Activated gamma-delta T cell treated with Interleukin-2 at 50 U/mL for 16 hours (primary cell): ENCODE measurements at places on chromosomes 2 and 18.

DNA sequence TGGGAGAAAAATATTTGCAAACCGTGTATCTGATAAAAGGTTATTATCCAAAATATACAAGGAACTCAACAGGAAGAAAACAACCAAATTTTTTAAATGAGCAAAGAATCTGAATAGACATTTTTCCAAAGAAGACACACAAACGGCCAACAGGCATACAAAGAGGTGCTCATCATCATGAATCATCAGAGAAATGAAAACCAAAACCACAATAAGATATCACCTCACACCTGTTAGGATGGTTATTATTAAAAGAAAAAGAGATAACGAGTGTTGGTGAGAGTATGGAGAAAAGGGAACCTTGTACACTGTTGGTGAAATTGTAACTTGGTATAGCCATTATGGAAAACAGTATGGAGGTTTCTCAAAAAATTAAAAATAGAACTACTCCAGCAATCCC is 463.3 kb downstream of the IRS1 start:
- no peak for DNase-seq

GRCh38 chr18:48342125-48342524 is 67.1 kb downstream of the ZBTB7C start:
- no peak for DNase-seq

DNA sequence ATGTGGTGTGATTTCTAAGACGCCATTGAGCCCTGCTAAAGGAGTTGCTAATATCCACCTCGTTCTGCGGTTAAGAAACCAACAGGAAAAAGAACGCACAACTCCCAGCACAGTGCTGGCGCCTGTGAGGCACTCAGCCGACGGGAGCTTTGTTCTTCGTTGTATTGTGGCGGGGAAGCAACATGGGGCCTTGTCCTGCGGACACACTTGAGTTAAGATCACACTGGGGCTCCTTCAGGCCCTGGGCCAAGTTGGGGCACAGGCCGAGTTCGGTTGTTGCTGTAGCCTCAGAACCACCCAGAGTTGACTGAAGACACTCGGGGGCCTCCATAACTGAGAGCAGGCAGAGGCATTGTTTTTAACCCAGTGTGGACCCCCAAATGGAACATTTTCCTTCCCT is 30.6 kb upstream of the CD8A start:
- DNase-seq: no peak

DNA sequence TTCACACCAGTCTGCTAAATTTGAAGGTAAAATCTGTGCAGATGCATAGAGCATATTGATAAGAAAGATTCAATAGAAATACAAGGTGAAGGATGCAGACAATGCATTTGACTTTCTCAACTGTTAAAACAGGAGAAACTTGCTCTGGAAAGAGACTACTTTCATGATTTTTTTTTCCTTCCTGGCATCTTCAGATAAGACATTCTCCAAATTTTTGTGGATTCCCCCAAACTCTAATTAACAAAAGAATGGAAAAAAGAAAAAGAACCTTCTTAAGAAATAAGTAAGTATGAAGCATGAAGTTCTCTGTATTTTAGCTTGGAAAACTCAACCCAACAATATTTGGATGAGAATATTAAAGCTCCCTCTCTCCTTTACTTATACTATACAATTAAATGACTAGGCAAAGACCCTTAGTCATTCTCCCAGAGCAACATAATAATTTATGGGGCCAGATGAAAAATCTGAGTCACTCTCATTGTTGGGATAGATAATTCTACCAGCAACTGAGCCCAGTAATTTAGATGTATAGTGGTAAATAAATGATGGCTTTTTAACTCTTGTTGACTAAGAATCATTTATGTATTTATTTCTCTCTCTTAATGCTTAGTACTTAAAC is 298.7 kb upstream of the COL3A1 start:
- DNase-seq: no peak

- no peak for DNase-seq
These were observed 113.7 kb downstream of the ZEB2 start for GRCh38 chr2:144405982-144406788.

DNA sequence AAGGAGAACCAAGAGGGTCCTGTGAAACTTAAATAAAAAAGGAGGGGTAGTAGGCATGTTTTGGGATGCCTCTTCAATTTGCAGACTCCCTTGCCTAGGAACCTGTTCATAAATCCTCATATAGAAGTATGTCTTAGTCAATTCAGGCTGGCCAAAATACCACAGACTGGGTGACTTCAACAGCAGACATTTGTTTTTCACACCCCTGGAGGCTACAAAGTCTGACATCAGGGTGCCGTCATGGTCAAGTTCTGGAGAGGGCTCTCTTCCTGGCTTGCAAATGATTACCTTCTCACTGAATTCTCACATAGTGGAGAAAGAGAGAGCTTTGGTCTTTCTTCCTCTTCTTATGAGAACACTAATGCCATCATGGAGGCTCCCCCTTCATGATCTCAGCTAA is 4.1 kb upstream of the TCF4 start:
- DNase-seq: no peak

DNA sequence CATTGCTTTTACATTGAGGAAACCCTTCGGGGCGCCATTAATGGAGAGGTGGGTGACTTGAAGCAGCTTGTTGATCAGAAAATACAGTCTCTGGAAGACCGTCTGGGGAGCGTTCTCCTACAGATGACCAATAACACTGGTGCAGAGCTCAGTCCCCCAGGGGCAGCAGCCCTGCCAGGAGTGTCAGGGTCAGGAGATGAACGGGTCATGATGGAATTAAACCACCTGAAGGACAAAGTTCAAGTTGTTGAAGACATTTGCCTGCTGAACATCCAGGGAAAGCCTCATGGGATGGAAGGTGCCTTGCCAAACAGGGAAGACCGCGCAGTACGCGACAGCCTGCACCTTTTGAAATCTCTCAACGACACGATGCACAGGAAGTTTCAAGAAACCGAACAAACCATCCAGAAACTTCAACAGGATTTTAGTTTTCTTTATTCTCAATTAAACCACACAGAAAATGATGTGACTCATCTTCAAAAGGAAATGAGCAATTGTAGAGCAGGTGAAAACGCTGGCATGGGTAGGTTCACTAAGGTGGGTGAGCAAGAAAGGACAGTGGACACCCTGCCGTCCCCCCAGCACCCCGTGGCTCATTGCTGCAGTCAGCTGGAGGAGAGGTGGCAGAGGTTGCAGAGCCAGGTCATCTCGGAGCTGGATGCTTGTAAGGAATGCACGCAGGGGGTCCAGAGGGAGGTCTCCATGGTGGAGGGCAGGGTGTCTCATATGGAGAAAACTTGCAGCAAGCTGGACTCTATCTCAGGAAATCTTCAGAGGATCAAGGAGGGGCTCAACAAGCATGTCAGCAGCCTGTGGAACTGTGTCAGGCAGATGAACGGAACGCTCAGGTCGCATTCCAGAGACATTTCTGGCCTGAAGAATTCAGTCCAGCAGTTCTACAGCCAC is 45.0 kb downstream of the EMILIN2 start:
- no peak for DNase-seq

DNA sequence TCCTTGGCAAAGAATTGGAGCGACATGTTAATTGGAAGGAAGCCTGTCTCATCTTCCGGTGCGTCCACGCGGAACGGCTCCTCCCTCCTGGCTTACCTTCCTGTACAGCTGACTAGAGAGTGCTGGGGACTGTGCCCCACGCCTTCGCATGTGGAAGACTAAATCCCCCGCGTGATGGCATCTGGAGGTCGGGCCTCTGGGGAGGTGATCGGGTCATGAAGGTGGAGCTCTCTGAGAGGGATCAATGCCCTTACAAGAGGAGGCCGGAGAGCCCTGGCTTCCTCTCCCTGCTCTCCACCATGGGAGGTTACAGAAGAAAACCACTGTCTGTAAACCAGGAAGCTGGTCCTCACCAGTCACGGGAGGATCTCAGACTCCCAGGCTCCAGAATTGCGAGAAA is 104.1 kb upstream of the OTOS start:
- no peak for DNase-seq

DNA sequence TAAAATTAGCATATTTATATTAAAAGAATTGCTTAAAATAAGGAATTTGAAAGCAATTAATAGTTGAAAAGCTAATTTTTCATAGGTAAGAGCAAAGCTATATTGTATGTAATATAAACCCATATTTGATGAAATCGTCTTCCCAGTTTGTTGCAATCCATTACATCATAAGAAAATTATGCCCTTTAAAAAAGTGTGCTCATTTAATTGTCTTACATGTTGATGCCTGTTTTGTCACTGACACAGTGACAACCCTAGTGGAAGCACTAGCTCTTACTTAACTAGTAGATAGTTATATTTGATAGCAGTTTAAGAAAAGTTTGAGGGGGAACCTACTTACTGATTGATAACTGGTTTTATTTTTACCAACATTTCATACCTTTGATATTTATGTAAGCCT is 30.0 kb upstream of the IL18RAP start:
- DNase-seq: no peak

- DNase-seq: no peak
These were observed 52.7 kb upstream of the LAMA1 start for GRCh38 chr18:7170292-7170691.

- DNase-seq: no peak
These were observed 1144.7 kb upstream of the DDX18 start for GRCh38 chr2:116669782-116670181.

- DNase-seq: no peak
These were observed 361.2 kb downstream of the FSIP2 start for GRCh38 chr2:186099826-186100225.

DNA sequence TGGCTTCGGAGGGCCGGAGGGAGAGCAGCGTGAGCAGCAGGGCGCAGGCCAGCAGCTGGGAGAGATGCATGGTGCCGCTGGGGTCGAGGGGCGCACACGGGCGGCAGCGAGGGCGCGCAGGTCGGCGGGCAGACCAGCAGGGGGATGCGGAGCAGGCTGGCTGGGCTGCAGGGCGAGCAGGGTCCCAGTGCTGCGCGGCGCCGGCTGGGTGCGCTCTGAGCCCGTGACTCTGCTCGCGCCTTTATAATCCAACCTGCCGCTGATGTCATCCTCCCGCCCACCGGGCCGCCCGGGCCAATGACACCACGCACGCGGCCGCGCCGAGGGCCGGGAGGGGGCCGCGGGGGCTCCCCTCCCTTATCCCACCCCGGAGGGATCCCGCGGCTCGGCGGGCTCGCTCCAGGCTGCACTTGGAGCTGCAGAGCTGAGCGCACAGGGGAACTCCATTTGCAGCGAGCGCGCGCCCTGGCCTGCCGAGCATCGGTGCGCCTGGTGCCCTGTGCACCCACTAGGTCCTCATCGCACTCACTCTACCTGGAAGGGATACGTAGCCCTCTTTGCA is at the start of gene NPPC:
Gene NPPC (minus strand): TSS at position 217 of the 562 bp plus-strand sequence. CDS start 147 bp downstream, at position 70.
- DNase-seq: no peak

DNA sequence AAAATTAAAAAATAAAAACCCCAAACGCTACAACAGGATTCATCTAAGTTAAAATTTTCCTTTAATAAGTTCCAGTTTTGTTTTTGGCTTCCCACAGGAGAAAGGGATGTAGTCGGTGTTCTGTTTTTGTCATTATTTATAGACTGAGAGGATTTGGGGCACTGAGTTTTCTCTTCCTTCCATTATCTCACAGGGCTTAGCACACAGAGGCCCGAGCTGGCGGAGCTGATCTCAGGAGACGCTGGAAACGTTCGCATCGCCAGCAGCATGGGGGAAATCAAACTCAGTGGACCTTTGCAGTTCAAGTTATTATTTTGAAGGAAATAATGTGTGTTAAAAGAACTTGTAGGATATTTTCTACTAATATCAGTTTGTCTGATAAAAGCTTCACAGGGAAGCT is 669.7 kb upstream of the SALL3 start:
- DNase-seq: no peak

- DNase-seq: no peak
These were observed 78.0 kb upstream of the OTX1 start for GRCh38 chr2:62972601-62973000.

DNA sequence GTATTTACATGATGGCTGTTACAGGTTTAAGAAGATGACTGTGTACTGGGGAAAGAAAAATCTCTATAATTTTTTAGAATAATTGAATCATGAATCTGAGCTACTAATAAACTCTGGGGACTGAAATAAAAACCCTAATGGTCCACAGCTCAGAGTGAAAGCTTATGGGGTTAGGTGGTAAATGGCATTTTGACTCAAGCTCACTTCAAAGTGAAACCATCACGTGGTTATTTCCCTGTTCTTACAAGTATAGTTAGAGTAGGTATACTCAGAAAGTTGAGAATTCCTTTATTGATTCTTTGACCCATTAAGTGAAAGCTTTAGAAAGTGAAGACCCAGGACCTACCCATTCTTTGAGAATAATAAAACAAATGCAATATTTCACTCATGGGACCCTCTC is 626.2 kb upstream of the SETBP1 start:
- DNase-seq: no peak

DNA sequence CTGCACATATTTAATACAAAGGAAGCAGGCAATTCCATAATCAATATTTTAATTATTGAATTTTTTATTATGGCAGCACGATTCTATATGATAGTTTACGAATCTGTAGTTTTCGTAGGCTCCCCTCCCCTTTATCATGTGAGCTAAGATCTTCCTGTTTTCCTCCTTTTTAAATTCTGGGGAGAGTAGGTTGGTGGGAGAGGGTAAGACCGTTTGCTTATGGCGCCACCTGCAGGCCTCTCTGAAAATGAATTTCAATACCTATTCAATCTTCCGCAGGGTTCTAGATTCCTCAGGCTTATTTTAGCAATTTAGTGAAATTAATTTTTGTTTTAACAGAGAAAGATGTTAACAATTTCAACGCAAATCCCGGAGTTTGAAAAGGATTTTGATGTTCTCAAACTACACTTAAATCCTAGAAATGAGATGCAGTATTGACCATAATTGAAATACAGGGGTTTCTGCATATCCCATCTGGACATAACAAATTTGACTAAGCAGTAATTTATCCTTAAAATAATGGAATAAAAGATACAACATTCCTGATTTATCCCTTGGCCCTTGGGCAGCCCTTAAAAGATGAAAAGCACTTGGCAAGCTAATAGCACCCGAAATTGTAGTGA is 12.8 kb upstream of the GBX2 start:
- no peak for DNase-seq
